ENCODE measurements at places on chromosomes 11 and 22. TPM values are rescaled to one million over a fixed set of nuclear protein-coding genes. Genes with fewer than 3 reads are reported as not detected.

GRCh38 chr22:37892566-37893335, 13.3 kb upstream of the MICALL1 start:
- H3K27me3 ChIP-seq, result no peaks in the 10 kb centered on the region
- no peak for DNase-seq
- H3K4me1 ChIP-seq, result peaks cover 19% of the 10 kb centered on the region
- peaks cover 2% of the 10 kb centered on the region for H3K36me3 ChIP-seq

DNA sequence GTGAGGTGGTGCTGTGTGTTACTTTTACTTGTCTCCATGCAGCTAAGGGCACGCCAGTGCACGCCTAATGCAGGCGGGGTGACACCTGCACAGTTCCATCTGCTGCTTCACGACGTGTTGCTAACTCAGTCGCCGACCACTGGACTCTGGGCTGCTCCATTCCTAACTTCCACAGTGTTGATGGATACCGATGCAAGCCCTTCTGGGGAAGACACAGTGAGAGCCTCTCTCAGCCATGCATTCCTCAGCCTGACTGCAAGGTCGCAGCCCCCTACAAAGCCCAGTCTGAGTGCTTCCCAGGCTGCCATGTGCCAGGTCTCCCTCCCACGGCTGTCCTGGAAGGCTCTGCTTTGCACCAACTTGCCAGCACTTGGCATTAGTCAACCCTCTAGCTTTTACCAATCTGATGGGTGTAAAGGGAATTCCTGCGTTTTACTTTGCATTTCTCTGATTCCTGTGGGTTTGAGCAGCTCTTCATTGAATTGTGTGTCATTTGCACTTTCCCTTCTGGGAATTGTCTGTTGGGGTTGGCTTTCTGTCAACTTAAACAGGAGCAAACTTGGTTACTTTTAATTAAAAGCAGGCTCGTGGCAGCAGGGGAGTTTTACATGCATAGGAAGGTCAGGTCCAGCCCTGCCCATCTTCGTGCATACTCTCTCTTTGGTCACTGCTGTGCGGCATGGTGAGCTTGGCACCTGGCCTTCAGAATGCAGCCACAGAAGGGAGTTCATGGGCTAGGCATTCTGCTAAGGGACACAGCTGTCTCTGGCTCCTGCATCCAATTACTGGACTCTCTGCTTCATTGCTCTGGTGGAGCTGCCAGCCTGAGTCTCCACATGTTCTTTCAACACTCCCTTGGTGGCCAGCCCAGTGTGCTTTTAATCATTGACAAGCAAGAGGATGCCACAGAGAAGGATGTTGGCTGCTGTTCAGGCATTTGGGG, 34.6 kb upstream of the SHANK2 start:
- no peaks in the 10 kb centered on the region for H3K4me1 ChIP-seq
- no peak overlapping the region for H3K4me3 ChIP-seq
- no peaks in the 10 kb centered on the region for H3K36me3 ChIP-seq
- no peak overlapping the region for H3K27ac ChIP-seq
- no peak for DNase-seq

- no peaks in the 10 kb centered on the region for H3K27me3 ChIP-seq
- no peaks in the 10 kb centered on the region for H3K36me3 ChIP-seq
- H3K4me3 ChIP-seq, result no peak overlapping the region
- no peaks in the 10 kb centered on the region for H3K4me1 ChIP-seq
Measured at GRCh38 chr11:93279851-93280347, 50.6 kb upstream of the DEUP1 start.

- H3K27ac ChIP-seq, result no peak overlapping the region
- no peak for DNase-seq
- H3K4me3 ChIP-seq, result no peak overlapping the region
- no peaks in the 10 kb centered on the region for H3K4me1 ChIP-seq
Measured at GRCh38 chr11:45736424-45736823, 68.5 kb upstream of the SLC35C1 start.

- H3K36me3 ChIP-seq, result no peaks in the 10 kb centered on the region
- no peak within 1 kb of the TSS for H3K4me3 ChIP-seq
- no peak for DNase-seq
- no peak within 1 kb of the TSS for H3K27ac ChIP-seq
- no peaks in the 10 kb centered on the region for H3K4me1 ChIP-seq
Measured at GRCh38 chr11:17719028-17719937, at the start of gene MYOD1. TSS of gene MYOD1 (plus strand) at chr11:17719571. CDS start at chr11:17719783, 212 bp downstream.

- DNase-seq, result no peak
- no peaks in the 10 kb centered on the region for H3K36me3 ChIP-seq
- no peak overlapping the region for H3K27ac ChIP-seq
- H3K27me3 ChIP-seq, result peaks cover 3% of the 10 kb centered on the region
- H3K4me1 ChIP-seq, result peaks cover 17% of the 10 kb centered on the region
Measured at GRCh38 chr11:73323464-73323863, 15.4 kb downstream of the ARHGEF17 start.

GRCh38 chr11:4884361-4884760, 2.7 kb downstream of the OR51T1 start:
- no peak for DNase-seq
- H3K4me1 ChIP-seq, result no peaks in the 10 kb centered on the region
- no peak overlapping the region for H3K4me3 ChIP-seq
- no peaks in the 10 kb centered on the region for H3K27me3 ChIP-seq
- H3K36me3 ChIP-seq, result no peaks in the 10 kb centered on the region
- H3K27ac ChIP-seq, result no peak overlapping the region

GRCh38 chr11:121901886-121902285, 214.1 kb downstream of the BLID start:
- peaks cover 5% of the 10 kb centered on the region for H3K4me1 ChIP-seq
- no peaks in the 10 kb centered on the region for H3K27me3 ChIP-seq
- DNase-seq, result no peak
- no peaks in the 10 kb centered on the region for H3K36me3 ChIP-seq
- no peak overlapping the region for H3K4me3 ChIP-seq
- no peak overlapping the region for H3K27ac ChIP-seq

DNA sequence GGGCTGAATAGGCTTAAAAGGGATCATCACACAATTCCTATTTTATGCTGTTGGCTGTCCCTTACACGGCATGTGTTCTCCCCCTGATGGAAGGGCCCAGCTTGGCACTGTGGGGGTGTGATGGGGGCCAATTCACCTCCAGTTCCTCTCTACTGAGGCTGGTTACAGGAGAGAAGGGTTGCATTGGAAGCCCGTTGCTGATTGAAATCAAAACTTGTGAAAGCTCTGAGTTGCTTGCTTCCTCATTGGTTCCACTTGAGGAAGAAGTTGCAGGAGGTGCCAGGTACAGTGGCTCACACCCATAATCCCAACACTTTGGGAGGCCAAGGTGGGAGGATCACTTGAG, 13.3 kb upstream of the PRG2 start:
- no peak overlapping the region for H3K4me3 ChIP-seq
- no peak for DNase-seq
- H3K4me1 ChIP-seq, result no peaks in the 10 kb centered on the region

DNA sequence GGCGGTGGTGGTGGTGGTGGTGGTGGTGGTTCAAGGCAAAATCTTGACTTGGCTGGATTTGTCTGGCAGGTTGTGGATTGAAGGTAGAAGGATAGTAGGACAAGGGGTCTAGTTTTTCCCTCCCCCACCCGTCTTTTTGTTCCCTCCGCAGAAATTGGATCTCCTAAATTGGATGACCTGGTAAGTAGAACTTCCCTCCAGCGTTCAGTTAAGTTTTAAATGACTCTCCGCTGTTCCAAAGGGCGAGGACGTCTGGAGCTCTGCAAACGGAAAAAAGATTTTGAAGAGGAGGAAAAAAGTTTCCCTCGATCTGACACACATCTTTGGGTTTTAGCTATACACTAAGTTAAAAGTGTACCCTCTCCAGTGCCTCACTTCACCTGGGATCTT, 422 bp upstream of the LGR4 start:
- H3K36me3 ChIP-seq, result no peaks in the 10 kb centered on the region
- H3K27ac ChIP-seq, result no peak overlapping the region
- no peak for DNase-seq
- H3K4me1 ChIP-seq, result peaks cover 11% of the 10 kb centered on the region

DNA sequence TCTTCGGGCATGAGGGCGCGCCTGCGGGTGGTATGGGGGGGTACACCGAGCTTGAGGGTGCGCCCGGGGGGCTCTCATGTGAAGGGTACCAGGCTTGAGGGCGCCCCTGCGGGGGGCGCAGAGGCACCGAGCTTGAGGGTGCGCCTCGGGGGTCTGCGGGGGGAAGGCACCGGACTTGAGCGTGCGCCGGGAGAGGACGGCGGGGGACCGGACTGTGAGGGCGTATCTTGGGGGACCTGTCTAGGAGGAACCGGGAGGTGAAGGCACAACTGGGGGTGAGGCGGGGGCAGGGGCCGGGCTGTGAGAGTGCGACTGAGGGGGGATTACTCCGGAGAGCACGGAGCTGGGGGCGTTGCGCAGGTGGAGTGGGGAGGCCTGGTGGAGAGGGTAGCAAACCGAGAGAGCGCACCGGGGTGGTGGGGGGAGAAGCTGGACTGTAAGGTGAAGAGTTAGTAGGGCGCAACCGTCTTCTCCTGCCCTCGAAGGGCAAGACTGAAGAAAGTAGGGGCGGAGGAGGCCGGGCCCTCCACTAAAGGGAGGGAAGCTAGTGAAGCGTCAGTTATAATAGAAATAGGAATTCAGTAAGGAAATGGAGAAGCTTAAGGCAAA, 1.1 kb upstream of the DDX6 start:
- H3K4me3 ChIP-seq, result peak overlapping the region; percentile 92
- H3K36me3 ChIP-seq, result peaks cover 2% of the 10 kb centered on the region
- H3K4me1 ChIP-seq, result peaks cover 27% of the 10 kb centered on the region
- no peaks in the 10 kb centered on the region for H3K27me3 ChIP-seq

DNA sequence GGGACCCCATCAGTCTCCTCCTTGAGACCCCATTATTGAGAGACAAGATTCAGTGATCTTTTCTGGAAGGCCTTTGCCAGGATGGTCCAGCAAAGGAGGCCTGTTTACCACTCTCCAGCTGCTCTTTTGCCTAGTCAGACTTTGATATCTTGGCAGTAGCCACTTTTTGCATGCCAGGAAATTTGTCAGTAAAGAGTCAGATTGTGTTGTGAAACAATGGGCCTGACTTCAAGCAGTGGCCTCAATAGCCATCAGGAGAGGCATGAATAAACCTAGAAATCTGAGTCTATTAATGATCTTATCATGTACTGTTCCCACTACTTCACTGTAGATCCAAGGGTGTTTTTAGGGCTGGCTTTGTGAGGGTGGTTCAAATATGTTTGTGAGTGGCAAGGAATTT, 479.4 kb downstream of the JRKL start:
- no peak overlapping the region for H3K27ac ChIP-seq
- H3K4me3 ChIP-seq, result no peak overlapping the region
- H3K27me3 ChIP-seq, result no peaks in the 10 kb centered on the region
- H3K4me1 ChIP-seq, result no peaks in the 10 kb centered on the region
- H3K36me3 ChIP-seq, result no peaks in the 10 kb centered on the region

DNA sequence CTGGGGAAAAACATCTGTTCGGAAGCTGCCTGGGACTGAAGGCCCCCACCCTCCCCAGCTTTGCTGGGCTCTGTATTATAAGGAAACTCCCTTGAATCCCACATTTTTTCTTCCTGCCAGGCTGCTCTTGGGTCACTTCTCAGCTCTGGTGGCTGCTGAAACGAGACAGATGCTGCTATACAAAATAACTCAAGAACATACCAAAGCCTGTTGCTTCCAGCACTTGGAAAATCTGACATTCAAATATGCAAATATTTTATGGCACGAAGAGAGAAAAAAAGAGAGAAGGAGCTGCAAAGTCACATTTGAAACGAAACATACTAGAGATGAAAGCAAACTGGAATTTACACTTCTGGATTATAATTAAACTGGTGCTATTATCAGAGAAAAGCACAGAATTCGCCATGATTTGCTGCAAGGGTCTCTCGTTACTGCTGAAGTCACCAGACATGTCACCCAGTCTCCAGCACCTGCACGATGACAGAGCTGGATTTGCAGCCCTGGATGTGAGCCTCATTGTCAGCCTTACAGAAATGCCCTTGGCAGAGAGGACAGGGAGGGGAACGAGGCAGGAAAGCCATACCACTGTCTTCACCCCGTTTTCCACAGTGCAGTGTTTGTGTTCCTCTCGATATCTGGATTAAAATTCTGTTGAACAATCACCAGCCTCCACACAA, 47.9 kb upstream of the IGSF9B start:
- no peaks in the 10 kb centered on the region for H3K36me3 ChIP-seq
- no peak overlapping the region for H3K4me3 ChIP-seq
- H3K27me3 ChIP-seq, result no peaks in the 10 kb centered on the region
- DNase-seq, result no peak

DNA sequence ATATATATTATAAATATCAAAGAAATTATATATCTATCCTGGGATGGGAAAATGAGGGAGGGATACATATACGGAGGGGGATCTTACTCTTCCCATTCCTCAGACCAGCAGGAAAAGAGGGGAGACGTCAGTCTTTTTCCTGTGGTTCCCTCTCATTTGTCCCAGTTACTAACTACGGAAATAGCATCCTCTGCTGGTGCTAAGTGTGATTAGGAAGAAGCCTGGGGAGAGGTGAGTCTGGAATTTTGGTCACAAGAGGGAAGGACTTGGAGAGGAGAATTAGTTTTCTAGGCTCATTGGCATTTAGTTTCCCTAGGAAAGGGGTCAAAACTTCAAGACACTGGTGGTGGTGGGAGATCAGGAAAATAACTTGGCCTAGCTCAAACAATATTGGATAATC, 11.6 kb downstream of the MED19 start:
- no peak for DNase-seq
- H3K27me3 ChIP-seq, result no peaks in the 10 kb centered on the region

DNA sequence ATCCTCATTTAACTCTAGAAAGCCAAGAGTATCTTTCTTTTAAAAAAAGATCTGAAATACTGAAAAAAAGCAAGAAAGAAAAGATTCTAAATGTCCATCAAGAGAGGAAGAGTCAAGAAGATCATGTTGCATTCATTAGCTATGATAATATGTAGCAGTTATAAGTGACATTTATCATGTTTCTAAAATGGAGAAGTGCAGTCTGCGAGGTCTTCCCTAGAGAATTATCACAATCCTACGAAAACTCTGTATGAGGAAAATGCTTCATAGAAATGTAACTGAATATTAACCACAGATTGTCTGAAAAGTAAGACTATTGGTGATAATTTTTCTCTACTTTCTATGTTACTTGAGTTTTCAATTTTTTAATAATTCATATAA, 77.4 kb upstream of the USP47 start:
- H3K4me1 ChIP-seq, result no peaks in the 10 kb centered on the region
- peaks cover 6% of the 10 kb centered on the region for H3K27me3 ChIP-seq
- H3K4me3 ChIP-seq, result no peak overlapping the region

- no peaks in the 10 kb centered on the region for H3K4me1 ChIP-seq
- no peak overlapping the region for H3K4me3 ChIP-seq
- no peak for DNase-seq
- H3K27me3 ChIP-seq, result no peaks in the 10 kb centered on the region
- no peaks in the 10 kb centered on the region for H3K36me3 ChIP-seq
- H3K27ac ChIP-seq, result no peak overlapping the region
Measured at GRCh38 chr11:106694501-106694900, 323.8 kb downstream of the GUCY1A2 start.

- peaks cover 7% of the 10 kb centered on the region for H3K4me1 ChIP-seq
- DNase-seq, result no peak
- no peak overlapping the region for H3K4me3 ChIP-seq
Measured at GRCh38 chr22:21778705-21779363, 43.2 kb upstream of the YPEL1 start.

Gene UPB1
- total RNA-seq, result 4.0 TPM

Gene FTH1
- total RNA-seq, result 1,265 TPM

Gene PHLDA2
- total RNA-seq, result not detected

Gene GRAP2
- 13.5 TPM for total RNA-seq

Gene FOSL1
- total RNA-seq, result not detected

Gene WNT7B
- total RNA-seq, result 0.22 TPM

Gene RNF169
- total RNA-seq, result 27.3 TPM

Gene MPEG1
- 151 TPM for total RNA-seq

Measured in B cell (primary cell).